ENCODE measurements at places on chromosomes 5 and 9.

DNA sequence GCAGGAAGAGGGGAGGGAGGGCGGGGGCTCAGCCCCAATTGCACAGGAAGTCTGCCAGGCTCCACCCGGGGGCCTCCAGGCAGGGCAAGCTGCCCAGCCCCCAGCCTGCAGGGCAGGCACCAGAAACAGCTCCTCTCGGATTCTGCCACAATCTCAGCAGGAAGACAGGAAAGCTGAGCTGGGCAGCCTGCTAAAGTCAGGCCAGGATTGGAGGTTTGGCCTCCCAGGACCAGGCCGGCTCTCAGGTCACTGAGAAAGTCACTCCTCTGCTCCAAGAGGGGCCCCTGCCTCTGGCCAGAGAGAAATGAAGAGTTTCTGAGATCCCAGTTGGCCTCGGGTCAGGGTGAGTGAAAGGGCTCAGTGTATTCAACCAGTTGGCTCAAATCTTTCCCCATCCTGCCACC, 54.6 kb upstream of the STXBP1 start:
- no peak for DNase-seq

DNA sequence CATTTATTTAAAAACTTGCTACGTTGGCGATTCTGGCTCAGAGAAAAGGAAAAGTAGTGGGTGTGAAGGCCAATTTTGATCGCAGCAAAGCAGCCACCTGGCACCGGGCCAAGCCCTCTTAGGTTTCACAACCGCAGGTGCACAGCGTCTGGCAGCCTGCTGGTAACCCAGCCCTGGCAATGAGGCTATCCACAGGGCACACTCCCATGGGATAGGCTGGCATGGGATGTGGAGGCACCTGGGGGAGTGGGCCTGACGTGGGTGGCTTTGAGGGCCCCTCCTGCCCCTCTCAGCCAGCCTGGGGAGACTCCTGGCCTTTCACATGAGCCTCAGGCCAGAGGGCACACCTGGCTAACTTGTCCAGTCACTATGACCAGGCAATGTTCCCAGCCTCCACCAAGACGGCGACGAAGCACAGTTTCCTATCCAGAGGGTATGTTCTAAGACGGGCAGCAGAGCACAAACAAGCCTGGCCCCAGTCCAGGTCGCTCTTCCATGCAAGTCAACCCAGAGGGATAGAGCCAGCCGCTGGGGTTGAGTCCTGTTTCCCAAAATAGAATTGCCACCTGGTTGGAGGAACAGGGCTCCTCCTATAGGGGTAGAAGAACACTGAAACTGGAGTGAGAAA, 19.0 kb downstream of the CMBL start:
- DNase-seq = no peak

DNA sequence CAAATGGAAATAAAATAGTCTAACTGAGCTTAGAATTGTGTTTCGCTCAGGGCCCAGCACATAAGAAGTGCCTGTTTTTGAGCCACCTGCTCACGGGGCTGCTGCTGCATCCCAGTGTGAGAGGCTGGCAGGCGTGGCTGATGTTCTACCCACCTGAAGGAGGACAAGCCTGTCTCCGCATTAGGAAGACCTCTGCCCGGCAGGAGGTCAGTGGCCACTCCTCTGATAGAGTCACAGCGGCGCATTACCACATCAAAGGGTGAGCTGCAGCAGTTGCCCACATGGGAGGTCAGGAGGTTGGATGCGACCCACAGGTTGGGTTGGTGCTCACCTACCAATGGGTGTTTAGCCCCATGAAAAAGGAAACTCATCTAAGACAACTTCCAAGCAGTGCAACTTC, 3.7 kb upstream of the SLC6A7 start:
- no peak for DNase-seq

DNA sequence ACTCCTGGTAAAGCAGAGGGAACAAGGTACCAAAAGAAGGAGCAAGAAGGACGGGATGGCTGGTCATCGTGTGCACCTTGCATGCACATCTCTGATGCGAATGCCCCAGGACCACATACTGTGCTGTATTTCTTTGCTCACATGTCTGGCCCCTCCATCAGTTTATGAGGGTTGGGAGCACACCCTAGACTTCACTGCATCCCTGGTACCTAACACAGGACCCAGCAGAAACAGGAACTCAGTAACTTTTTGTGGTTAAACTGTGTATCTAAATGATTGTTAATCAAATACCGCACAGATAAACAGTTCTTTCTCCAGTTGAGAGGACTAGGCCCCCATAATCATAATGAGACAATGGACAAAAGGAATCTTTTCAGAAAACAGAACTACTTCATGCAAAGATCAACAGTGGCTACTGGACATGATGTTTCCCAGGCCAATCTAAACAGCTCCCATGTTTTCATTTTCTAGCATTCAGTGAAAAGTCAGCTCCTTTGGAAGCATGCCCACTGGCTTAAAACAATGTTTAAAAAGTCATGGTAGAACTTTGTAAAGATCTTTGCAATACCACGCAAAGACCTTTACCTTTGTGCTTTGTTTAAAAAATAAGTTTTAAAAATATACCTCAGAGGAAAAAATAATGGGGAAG, 55.5 kb upstream of the IFNK start:
- no peak for DNase-seq

- DNase-seq = no peak
Measured at GRCh38 chr5:59037453-59037852, 454.6 kb downstream of the RAB3C start.

DNA sequence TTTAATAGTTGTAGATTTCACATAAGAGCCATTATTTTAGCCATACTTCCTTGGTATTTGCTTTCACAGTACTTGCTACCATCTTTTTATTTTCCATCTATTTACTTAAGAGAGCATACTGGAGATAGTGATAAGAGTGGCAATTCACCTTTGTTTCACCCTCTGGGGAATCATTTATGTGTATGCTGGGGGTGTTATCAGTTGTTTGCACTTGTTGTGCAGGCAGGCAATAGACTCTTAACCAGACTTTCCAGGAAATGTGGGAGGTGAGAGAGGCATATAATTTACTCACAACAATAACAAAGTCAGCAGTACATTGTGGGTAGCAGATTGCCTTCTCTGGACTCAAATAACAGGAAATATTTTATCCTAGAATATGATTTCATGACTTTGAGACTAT, 1018.3 kb downstream of the CDH12 start:
- no peak for DNase-seq

- no peak for DNase-seq
Measured at GRCh38 chr5:167694325-167695147, 596.9 kb upstream of the WWC1 start.

DNA sequence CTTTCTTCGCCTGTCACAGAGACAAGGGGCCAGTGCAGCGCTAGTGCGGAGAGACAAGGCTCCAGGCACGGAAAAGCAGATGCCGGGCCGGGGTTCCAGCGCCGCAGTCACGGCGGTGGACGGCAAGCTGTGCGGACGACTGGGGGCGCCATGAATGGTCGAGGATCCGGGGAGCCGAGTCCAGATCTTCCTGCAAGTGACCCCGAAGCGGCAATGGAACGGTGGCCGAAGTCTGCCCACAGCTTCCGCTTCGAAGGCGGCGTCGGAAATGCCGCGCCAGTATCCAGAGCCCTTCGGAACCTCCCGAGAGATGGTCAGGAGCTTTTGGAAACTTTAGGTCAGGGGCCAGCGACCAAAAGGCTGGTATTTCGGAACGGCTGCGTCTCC, 601 bp upstream of the FAF2 start:
- DNase-seq = no peak

DNA sequence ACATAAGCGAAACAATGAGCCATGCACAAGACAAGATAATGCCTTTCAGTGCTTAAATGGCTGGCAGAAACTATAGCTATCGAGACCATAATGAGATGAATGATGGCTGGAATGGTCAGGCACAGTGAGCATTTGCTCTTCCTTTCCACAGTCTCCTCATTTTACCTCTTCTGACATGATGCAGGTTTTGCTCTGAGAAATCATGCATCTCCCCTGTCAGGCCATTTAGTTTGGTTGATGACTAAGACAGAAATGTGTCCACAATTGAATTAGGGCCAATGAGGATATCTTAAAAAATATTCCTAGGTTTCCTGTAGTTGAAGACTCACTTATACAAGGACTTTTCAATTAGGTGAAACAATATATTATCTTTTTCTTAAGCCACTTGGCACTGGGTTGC, 475.1 kb downstream of the TMEM232 start:
- DNase-seq = no peak

GRCh38 chr5:36272136-36272690, 29.5 kb downstream of the RANBP3L start:
- DNase-seq = no peak

DNA sequence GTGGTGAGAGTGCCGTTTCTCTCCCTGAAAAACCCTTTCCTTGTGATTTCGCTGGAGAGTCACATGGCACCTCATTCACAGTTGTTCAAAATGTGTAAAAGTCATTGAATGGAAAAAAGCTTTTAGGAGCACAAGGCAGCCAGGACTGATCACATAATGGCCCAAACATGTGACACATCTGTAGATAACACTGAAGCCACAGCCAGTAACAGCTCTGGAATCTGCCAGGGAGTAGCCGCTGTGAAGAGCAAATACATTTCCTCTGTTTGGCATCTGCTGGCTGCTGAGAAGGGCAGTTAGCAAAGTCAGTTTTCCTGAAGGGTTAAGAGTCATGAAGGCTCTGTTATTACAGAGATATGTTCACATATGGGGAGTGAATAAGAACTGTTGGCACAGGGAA, 271.8 kb downstream of the NNT start:
- DNase-seq = no peak

DNA sequence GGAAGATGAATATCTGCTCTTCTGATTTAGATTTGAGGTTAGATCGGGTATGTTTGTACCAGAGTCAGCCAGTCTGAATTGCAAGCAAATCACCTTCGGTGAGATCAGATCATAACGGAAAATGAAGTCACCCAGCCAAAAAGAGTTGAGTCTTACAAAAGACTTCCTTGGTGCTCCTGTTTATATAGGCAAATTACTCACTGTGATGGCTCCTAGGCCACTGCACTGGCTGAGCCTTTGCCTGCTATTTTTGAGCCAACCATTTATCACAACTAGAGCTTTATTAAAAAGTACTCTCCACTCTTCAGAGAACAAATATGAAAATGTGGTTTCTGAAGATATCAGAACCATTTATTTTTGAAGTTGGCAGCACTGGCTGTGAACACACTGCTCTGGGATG, 277.7 kb upstream of the PCSK5 start:
- DNase-seq = no peak

DNA sequence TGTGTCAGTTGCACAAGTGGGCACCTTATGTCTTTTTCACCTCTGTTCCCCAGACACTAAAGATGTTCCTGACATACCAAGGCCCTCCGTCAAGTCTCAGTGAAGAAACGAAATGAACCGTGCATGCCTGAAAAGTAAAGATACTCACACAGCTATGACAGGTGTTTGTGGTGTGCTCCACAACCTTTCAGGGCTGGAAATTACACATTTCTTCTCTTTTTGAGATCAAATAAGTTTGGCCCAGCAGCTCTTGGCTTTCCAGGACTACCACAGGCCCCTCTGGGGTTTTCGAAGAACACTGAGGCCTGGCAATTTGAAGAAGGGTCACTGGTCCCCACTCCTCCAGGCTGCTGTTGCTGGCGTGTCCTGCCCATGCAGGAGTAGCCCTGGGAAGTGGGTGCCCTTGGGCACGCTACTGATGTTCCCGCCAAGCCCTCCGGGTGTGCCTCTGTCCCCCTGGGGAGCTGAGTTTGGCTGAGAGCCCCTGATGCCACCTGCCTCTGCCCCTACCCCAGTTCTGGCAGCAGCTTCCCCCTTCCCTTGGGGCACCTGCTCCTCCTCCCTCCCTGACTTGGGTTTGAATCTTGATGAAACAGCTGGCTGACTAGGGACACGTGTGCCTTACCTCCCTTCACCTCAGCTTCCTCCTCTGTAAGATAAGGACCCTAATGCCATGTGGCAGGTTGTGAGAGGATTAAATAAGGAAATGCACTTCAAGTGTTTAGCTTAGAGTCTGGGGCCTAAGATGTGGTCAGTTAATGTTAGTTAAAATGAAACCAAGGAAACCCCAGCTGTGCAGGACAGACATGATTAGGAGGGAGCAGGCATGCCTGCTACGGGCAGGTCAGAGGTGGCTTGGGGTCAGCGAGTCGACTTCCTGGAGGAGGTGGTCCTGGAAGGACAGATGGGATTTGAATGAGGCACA, 49.1 kb upstream of the GADD45G start:
- DNase-seq = no peak

GRCh38 chr5:63439537-63439936, 522.7 kb downstream of the HTR1A start:
- DNase-seq = no peak

- DNase-seq = no peak
Measured at GRCh38 chr9:101738566-101739183, at the start of gene GRIN3A. Gene GRIN3A, minus strand, starts transcription at chr9:101738647. Its CDS starts 668 bp downstream, at chr9:101737979.

GRCh38 chr5:168580227-168580508, 1.0 kb upstream of the PANK3 start:
- DNase-seq = no peak

DNA sequence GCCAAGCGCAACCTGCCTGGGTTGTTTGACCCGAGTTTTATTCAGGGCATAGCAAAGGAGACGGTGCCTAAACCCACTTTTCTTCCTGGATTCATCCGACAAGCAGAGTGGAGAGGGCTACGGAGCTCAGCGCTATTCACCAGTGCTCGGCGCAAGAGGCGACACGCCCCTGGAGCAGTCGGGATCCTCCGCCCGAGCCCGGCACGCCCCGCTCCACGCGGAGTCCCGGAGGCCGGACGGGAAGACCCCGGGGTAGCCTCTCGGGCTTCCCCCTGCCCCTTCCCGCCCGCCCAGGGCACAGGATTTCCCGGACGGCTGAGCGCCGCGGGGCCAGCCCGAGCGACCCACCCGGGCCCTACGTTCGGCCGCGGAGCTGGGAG, 427 bp downstream of the SERINC5 start:
- DNase-seq = peak; percentile 40

DNA sequence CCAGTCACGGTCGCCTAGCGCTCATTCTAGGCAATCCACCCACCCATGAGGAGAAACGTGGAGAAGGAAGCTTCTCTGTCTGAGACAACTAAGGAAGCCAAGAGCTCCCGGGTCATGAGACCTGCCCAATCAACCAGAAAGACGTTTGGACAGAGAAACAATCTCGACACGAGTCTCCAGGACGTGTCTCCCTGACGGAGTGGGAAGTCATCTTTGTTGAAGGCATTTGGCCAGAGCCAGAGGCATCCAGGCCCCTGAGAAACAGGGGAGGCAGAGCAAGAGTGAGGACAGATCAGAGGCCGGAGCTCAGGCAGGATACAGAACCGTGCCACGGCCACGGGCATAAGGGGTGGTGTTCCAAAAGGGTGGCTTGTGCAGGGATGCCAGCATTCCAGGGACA, 479.0 kb downstream of the SPATA31A7 start:
- no peak for DNase-seq

DNA sequence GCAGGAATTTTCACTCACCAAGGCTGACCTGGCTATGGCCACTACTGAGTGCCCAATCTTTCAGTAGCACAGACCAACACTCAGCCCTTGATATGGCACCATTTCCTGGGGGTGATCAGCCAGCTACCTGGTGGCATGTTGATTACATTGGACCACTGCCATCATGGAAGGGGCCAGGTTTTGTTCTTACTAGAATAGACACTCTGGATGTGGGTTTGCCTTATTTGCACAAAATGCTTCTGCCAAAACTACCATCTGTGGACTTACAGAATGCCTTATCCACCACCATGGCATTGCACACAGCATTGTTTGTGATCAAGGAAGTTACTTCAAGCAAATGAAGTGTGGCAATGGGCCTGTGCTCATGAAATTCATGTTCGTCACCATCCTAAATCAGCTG, 69.7 kb upstream of the SH3GL2 start:
- DNase-seq = no peak
